ENCODE measurements at places on chromosomes 1 and 21.

GRCh38 chr21:23876925-23877558 lies 1730.2 kb downstream of the MRPL39 start:
- DNase-seq = no peak

DNA sequence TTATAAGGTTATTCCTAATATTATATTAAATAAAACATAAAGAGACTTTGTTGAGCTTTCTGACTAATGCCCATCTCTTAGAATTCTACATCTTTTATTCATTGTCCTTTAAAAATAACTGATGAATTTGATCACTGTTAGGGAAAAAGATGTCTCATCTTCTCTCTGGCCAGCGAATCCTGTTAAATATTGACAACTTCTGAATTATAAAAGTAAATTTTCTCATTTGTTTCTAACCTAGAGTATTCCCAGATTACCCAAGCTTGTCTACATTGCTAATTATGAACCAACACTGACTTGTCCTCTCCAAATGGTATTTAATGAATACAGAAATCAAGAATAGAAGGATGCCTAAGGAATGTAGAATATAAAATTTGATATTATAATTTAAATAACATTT lies 24.8 kb upstream of the KCTD3 start:
- no peak for DNase-seq

DNA sequence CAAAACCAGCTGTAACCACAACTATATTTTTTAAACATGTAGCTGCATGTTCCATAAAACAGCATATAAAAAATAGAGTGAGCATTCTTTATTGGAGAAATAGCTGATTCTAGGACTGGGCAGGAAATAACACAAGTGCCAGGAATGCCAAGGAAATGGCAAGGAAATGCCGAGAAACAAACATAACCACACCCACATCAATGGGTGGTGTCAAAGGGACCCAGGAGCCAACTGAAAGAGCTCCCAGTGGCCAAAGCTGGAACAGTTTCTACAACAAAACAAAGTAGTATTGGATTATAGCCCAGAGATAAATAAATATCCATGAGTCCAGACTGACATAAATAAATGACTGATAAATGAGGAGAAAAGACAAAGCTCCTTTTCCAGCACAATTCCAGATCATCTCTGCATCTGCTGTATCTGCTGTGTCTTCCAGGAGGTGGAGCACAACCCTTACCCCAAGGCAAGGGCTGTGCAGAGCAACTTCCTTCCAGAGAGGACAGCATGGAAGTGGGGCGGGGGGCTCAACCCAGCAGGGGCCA lies 28.1 kb downstream of the ADARB1 start:
- peak; percentile 42 for DNase-seq

DNA sequence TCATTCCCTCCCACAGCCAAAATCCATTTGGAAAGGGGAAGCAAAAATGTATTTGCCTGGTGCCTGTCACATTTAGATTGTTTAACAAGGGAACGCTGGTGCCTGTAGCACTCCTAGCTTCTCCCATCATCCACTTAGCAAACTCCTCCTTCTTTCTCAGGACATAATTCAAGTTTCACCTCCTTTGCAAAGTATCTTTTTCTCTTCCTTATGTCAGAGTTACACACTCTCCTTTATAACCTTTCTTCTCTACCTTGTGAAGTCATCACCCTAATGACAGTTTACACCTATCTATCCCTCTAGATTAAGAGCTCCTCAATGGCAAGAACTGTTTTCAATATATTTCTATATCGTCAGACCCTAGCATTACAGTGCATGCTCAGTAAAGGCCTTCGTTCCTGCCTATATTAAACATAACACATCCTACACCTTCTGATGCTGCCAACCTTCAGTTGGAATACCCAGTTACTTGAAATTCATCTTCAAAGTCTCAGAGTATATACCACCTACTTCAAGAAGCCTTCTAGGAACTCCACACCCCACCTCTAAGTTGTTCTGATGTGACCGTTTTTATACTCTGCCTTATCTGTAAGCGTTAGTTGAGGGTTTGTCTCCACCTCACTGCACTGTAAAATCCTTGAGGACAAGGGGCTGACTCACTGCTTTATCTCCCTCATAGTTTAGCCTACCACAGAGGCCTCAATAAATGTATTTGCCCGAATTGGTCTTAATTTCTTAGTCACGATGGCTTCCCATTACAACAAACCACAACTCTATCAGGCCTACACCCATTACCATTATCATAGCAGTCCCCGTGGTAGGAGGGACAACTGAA lies 1.0 kb upstream of the EPS15 start:
- DNase-seq = no peak

GRCh38 chr1:179761846-179762640 lies 19.0 kb downstream of the FAM163A start:
- DNase-seq = no peak

GRCh38 chr1:186763107-186763506 lies 65.6 kb upstream of the PLA2G4A start:
- no peak for DNase-seq

GRCh38 chr1:2535455-2535854 lies 5.4 kb upstream of the HES5 start:
- DNase-seq = no peak

GRCh38 chr1:26710811-26711210 lies 15.0 kb downstream of the ARID1A start:
- DNase-seq = no peak

GRCh38 chr1:40096646-40096976 lies 441 bp downstream of the PPT1 start:
- no peak for DNase-seq

DNA sequence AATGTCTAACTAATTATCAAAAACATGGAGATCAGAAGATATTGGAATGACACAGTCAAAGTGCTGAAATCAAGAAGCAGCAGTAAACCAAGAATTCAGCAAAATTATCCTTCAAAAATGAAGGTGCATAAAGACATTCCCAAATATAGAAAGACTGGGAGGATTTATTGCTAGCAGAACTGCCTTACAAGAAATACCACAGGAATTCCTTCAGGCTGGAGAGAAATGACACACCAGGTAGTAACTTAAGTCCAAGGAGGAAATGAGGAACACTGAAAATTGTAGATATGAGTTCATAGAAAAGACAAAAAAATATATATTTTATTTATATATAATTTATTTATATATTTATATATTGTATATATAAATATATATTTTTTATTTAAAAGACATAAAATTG lies 217.2 kb downstream of the RPS6KC1 start:
- no peak for DNase-seq

- DNase-seq = no peak
These were observed 21.3 kb downstream of the TMCC2 start for GRCh38 chr1:205248793-205249601.

DNA sequence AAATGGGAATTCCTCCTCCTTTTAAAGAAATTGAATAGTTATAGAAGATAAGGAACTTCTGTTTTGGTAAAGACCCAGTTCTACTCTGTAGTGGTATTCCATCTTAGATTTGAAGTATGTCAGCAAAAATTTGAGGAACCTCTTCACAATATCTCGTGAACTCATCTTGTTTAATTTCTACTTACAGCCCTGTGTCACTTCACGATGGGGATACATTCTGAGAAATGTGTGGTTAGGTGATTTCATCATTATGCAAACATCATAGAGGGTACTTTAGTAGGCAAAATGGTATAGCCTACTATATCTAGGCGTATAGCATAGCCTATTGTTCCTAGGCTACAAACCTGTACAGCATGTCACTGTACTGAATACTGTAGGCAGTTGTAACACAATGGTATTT lies 36.0 kb downstream of the ALG6 start:
- DNase-seq = peak; percentile 42

GRCh38 chr1:16046842-16047241 lies 3.3 kb downstream of the CLCNKB start:
- no peak for DNase-seq

GRCh38 chr1:115068826-115069585 lies 20.3 kb downstream of the TSPAN2 start:
- no peak for DNase-seq

DNA sequence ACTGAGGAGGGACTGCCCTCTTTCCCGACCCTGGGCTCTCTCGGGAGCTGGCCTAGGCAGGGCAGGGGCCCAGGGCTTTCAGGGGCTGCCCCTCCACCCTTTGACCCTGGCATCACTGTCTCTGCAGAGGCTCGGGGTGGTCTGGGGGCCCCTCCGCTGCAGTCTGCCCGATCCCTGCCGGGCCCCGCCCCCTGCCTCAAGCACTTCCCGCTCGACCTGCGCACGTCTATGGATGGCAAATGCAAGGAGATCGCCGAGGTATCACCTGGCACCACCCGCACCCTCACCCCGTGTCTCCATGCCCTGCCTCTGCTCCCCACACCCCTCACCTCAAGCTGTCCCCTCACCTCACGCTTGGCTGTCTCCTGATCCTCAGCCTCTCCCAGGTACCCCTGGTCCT lies 5.5 kb downstream of the AMPD2 start:
- no peak for DNase-seq

GRCh38 chr1:113857776-113858175 lies 13.7 kb downstream of the PTPN22 start:
- DNase-seq = no peak

DNA sequence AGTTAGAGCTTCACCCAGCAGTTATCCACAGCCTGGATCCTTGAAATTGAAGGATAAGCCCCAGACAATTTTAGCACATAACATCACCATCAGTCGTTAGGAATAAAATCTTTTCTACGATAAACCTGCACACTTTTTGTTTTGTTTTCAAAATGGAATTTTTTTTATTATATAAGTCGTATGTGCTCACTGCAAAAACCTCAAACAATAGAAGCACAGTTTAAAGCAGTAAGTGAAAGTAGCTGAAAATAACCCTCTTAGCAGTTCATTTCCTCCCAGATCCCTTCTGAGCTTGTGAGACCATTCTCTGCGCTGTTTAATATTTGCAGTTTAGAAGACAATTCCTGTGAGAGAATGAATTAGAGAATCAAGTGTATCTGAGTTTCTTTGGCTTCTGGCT lies 38.3 kb downstream of the ELK4 start:
- DNase-seq = no peak

- DNase-seq = no peak
These were observed 42.1 kb upstream of the DMRTB1 start for GRCh38 chr1:53417074-53417511.

DNA sequence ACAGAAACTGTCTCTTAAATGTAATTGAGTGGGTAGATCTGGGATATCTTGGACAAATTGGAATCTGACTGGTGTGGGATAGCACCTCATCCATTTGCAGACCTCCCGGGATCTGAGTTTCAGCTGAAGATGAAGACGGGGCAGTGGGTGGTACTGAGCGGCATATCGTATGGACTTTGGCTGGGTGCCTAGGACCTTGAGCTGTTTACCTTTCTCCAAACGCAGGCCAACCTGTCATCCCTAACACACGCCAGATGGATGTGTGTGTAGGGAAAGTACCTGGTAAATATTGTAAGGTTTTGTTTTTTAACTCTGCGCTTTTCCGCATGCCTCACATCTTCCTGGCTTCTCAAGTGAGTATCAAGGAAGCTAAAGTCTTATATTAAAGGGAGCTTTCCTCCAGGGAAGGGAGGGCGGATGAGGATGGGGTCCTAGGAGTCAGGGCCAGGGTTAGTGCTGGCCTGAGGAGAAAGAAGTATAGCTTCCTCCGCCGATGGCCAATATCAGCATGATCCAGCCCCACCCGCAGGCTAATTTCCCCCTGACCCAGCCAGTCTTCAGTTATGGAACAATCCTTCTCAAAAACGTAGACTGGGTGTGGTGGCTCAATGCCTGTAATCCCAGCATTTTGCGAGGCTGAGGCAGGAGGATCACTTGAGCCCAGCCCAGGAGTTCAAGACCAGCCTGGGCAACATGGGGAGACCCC lies 26.2 kb downstream of the ATP8B2 start:
- no peak for DNase-seq

- DNase-seq = no peak
These were observed 13.5 kb upstream of the CACNA1E start for GRCh38 chr1:181469829-181470228.

GRCh38 chr21:26769613-26770188 lies 75.5 kb downstream of the ADAMTS1 start:
- no peak for DNase-seq

GRCh38 chr1:175935566-175936115 lies 192.2 kb upstream of the TNR start:
- no peak for DNase-seq

DNA sequence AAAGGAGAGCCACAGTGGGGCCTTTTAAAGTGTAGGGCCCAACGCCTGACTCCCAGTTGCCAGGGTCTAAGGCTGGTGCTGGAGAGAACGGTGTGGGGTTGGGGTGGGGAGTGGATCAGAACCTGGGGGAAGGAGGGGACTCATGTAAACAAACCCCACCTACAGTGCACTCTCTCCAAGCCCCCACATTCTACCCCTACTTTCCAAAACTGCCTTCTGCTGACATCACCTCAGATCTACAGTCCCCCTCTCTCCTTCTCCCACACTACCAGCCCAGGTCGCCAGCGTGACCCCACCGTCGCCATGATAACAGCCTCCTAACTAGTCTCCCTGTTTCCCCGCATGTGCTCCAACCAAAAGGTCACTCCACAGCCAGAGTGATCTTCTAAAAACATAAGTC lies 26.6 kb downstream of the TNNT2 start:
- DNase-seq = no peak

DNA sequence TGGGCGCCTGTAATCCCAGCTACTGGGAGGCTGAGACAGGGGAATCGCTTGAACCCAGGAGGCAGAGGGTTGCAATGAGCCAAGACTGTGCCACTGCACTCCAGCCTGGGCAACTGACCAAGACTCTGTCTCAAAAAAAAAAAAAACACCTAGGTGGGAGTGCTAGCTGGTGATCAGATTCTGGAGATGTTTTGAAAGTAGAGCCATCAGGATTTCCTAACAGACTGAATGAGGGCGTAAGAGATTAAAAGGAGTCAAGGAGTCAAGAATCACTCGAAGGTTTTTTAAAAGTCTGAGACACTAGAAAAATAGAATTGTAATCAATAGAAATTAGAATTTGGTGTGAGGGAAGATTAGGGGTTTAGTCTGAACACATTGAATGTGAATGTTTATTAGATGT lies 73.8 kb downstream of the HSF2BP start:
- DNase-seq = no peak

DNA sequence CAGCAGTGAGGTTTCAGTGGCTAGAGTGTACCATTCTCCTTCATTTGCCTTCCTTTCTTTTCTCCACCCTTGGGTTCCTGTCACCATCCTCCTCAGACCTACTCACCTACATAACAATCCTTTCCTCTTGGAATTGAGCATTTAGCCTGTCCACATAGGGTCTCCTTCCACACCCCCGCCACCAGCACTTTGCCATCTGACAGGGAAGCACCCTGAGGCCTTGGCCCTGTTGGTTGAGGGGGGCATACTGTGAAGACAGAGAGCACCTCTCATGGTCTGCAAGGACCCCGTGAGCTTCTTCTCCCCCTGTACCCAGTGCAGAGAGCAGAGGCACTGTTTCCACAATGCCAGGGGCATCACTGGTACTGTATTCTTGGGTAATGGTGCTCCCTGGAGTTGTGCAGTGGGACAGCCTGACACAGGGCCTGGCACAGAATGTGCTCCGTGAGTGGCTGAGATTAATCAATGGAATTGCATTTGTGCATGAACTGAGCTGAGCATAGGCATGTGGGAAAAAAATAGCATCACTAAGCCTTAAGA lies 14.9 kb upstream of the SLC5A9 start:
- no peak for DNase-seq

DNA sequence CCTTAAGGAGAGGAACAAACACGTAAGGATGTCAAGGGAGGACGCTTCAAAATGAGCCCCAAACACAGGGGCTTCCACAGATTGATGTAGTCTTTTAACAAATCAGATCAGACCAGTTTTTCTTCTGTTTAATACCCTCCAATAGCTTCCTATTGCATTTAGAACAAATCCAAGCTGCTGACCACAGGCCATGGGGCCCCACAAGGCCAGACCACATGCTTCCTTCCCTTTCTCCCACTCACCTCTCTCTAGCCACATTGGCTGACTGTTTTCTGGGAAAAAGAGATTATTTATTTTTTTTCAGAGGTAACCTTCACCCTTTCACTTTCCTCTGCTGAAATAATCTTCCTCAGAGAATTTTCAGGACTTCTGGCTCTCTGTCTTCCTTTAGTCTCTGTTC lies 380.6 kb downstream of the SIPA1L2 start:
- no peak for DNase-seq
